ENCODE measurements at places on chromosomes 4 and X.

DNA sequence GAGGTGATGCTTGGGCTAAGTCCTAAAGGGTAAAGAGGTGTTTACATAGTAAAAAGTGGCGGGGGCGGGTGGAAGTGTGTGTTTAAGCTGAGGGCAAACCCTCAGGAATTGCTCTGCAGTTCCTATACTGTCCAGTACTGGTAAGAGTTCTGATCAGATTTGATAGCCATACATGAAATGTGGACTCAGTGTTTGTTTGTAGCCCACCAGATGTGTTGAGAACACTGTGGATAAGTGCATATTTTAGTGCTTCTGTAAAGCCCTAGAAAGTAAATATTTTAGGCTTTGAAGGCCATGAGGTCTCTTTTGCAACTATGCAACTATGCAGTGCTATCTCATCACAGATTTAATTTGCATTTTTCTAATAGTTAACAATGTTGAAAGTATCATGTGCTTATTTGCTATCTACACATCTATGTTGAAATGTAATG is 80.7 kb upstream of the EOLA2 start:
- DNase-seq: no peak

DNA sequence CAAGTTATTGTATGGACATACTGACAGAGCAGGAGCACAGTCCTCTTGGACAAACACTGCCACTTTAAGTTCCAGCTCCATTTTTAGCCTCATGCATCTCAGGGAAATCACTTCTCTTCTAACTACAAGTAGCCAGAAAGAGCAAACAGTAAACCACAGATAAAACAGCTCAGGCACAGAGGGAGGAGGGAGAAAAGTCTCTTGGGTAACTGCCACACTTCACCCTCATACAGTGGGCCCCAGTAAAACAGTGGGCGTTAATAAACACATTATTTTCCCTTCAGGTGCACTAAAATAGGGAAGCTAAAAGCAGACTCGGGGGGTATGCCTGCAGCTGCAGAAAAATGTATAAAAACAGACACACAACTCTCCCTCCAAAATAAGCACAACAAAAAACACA is 21.6 kb downstream of the CD38 start:
- no peak for DNase-seq

DNA sequence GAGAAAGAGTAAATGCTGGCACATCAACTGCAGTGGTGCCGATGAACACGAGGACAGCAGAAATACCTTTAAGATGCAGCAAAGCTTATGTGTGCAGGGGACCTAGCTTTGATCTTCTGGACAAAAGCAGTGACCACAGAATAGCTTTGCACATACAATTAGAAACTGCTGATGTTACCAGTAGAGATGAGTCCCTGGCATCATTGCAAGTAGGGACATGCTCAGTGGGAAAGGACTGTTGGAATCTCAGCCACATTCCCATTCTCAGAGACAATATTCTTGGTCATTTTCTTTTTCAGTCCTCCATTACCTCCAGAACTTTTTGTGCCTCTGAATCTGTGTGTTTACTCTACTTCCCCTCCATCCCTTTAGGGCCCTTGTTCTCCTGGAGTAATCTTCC is 16.9 kb upstream of the PDLIM3 start:
- no peak for DNase-seq

- no peak for DNase-seq
These were observed 9.7 kb upstream of the PYURF start for GRCh38 chr4:88533088-88533790.

DNA sequence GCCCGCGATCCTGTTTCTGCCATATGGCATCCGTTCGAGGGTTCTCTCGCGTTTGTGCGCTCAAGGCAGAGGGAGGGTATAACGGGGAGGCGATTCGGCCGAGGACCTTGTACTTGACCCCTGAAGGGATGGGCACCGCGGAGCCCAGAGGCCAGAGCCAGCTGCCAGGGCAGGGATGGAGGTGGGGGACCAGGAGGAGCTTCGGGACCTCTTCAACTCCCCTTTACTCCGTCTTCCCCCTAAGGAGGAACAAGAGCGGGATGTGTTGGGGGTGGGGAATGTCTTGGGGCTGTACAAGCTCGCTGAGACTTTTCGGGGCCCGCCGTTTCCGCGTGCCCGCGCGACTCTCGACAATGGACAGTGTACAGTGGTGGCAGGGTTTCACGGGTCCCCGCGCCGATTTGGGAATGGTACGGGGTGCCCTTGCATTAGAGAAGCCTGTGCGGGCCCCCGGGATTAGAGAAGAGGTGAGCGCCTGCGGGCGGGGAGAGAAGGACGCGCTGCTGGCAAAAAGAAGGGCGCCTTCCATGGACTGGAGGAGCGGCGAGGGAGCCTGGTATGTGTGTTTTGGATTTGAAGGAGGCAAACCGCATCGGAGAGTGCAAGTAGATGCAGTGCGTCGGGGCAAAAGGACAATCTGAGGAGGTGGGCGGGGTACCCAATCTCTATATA is 760 bp downstream of the UGT8 start:
- no peak for DNase-seq
